ENCODE measurements at places on chromosomes 11 and 22. TPM values are rescaled to one million over a fixed set of nuclear protein-coding genes. Genes with fewer than 3 reads are reported as not detected.

DNA sequence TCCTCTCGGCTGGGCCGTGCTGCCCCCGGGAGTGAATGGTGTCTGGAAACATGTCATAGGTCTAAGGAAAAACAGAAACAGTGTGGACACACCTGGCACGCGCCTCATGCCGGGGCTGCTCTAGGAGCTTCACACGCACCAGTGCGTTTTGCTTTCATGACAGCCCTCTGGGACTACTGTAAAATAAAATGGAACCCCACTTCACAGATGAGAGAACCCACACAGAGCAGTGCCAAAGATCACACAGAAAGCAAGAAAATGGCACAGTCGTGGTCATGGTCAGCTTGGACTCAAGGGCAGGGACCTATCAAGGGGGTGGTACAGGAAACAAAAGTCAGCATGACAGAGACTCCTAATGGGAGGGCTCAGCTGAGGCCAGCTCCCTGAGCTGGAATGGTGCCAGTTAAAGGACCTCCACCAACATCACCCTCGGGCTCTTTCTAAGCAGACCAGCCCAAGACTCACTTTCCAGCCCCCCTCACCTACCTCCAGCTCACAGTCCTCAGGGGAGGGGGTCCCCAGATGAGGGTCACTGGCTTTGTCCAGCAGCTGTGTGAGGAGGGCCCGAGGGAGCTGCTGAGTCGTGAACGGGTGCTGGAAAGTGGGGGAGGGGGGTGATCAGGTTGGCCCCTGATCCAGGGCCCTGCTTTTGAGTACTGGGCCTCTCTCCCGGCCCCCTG, 3.3 kb downstream of the MAP4K2 start:
- DNase-seq = no peak

DNA sequence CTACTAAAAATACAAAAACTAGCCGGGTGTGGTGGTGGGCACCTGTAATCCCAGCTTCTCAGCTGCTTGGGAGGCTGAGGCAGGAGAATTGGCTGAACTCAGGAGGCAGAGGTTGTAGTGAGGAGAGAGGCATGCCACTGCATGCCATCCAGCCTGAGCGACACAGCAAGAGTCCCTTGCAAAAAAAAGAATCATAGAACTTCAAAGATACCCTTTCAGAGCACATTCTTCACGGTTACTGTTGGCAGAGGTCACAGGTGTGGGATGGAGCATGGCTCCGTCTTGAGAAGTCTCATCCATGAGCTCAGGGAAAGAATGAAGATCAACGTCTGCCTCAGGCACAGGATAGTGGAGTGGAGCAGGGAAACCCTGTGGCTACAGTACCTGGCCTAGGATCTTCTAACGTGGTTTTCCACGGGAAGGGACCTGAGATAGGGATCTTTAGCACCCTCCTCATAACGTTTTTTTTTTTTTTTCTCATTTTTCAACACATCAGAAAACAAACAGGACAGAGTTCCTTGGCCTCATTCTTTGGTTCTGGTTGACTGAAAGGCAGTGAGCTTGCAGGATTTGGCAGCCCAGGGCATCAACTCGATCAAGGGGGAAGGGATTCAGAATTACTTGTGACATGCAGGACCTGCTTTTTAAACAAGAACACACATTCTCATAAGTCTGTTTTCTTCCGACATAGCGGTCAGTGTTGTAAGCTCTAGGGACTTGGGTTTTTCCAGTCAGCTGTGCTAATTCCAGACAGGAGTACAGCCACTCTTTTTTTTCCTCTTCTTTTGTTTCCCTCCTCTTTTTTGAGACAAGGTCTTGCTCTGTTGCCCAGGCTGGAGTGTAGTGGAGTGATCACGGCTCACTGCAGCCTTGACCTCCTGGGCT, 22.8 kb downstream of the F2 start:
- DNase-seq = no peak

The TRIM48 gene
- total RNA-seq = not detected

The POU2F3 gene
- total RNA-seq = 3.9 TPM

The CLMP gene
- 82.9 TPM for total RNA-seq

All from breast epithelium (tissue), 4 donors.